ENCODE measurements at places on chromosomes 6 and 20. TPM values are rescaled to one million over a fixed set of nuclear protein-coding genes. Genes with fewer than 3 reads are reported as not detected.

MANEA gene
- 12.7 TPM for total RNA-seq

BNIP5 gene
- not detected for total RNA-seq

AURKA gene
- total RNA-seq = 3.1 TPM

GRCh38 chr6:138896104-138896756 is 91.8 kb downstream of the REPS1 start:
- DNase-seq = no peak

DNA sequence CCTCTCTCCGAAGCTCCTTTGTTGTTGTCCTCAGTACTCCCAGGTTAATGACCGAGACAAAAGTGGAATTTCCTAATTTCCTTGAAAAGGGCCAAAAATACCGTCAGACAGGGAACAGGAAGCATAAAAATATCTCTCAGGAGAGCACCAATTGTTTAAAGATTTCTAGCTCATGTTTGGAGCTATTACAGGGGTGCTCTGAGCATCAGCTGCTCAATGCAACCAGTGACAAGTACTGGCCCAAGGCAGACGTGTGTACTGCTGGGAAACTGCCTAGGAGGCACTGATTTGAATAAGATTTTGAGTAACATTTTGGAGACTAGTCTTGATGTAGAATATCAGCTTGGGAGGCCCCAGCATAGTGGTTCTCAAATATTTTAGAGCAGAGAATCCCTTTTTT is 17.3 kb downstream of the LAMA4 start:
- DNase-seq = no peak

- no peak for DNase-seq
These were observed 48.3 kb downstream of the ECT2L start for GRCh38 chr6:138844192-138844591.

- DNase-seq = peak; percentile 67
These were observed 54.4 kb upstream of the ZNF337 start for GRCh38 chr20:25750765-25751696.
